ENCODE measurements at places on chromosomes 5 and 9.

- DNase-seq: no peak
These were observed 6.7 kb upstream of the HAVCR2 start for GRCh38 chr5:157115502-157115901.

GRCh38 chr5:149002761-149003689, 59.8 kb downstream of the SH3TC2 start:
- no peak for DNase-seq

DNA sequence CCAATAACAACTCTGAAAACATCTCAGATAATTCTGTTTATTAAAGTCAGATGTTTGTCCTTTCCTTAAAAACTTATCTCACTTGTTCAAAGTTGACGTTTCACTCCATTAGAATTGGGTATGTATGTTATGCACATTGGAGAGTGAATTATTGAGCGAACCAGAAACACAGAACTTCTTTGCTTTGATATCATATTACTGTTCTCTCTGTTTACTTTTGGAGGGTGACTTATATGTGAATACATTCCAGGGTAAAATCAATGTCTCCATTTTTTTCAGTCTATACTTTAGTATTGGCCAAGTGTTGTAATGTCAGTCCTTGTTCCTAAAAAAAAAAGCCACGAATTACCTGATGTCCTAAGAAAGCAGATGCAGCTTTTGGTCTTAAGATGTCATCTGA, 307.4 kb downstream of the CSNK1G3 start:
- DNase-seq: no peak

- DNase-seq: no peak
These were observed 595.4 kb upstream of the DMAC1 start for GRCh38 chr9:8395022-8395421.

DNA sequence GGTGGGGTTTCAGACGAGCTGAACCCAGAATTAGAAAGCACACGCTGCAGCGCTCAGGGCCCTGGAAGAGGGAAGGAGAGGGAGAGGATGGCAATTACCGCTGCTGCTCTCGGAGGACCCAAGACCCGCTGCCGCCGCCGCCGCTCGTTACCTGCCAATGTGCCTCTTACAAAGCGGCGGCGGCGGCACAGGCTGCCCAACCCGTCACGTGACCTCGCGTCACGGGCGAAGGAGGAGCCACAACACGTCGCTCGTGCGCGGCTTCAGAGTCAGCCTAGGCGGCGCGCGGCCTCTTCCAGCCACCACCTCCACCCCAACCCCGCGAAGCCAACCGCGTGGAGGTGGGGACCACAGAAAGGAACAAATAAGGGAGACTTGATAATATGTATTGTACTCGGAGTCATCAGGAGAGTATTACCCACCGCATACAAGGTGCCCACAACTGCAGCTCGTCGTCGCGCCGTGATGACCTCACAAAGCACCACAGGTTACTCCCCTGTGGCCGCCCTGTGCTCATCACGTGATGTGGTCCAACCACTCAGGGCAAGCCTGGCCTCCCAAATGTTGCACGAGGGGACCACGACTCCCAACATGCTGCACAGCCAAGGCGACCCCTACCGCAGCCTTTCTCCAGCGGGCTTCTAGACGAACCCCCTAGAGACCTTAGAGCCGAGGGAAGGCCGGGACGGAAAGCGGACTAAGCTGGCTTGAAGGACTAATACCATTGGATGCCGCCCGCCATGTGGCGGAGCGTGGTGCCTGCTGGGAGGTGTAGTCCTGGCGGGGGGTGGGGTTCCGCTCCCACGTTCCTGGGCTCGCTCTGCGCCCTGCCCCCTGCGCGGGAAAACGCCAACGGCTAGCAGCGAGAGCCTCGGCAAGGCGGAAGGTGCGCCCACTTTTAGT, at the start of gene UBAP2:
Gene UBAP2, minus strand, starts transcription at position 161 of the 903 bp plus-strand sequence. CDS start 31,739 bp downstream, outside the sequence.
- DNase-seq: peak; percentile 99

- DNase-seq: no peak
These were observed 31.2 kb downstream of the PIK3R1 start for GRCh38 chr5:68246802-68247201.

GRCh38 chr9:37026113-37026930, 7.7 kb downstream of the PAX5 start:
- DNase-seq: no peak

GRCh38 chr9:89810431-89810830, 205.6 kb downstream of the GADD45G start:
- DNase-seq: no peak

DNA sequence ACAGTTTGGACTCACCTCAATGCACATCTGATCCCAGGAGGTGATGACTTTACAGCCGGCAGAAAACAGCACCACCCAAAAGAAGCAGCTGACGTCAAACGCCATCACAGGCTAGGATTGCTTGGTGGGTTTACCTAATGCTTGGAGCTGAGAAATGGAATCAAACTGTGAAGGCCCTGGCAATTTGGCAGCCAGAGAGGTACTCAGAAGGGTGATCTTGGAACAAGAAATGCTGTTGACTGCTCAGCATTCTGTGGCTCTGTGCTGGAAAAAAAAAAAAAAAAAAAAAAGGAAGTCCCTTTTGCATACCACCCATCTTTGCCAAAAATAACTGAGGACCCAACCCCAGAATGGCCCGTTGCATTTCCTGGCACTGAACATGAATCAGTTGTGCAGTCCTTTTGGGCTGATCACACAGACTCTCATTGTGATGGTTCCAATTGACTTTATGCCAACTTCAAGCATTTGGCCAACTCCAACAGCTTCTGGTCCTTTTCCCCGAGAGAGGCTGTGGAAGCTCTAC, at the start of gene CD180:
Gene CD180, minus strand, starts transcription at position 263 of the 523 bp plus-strand sequence. Its CDS starts 158 bp downstream, at position 105.
- DNase-seq: no peak

DNA sequence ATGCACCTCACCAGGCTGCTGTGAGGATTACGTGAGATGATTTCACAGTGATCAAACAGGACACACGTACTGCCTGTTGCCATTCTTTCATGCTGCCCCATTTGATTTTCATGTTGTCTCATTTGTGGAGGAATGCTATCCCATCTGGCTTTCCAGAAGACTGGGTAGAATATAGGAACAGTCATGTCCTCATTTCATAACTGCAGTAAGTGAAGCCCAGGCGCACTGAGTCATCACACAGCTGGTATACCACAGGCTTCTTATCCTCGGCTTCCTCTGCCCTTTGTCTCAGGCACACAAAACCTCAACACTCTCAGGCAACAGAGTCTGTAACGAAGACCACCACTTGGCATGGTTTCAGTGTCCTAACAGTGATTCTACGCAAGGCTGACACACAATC, 62.3 kb downstream of the LHFPL2 start:
- no peak for DNase-seq

DNA sequence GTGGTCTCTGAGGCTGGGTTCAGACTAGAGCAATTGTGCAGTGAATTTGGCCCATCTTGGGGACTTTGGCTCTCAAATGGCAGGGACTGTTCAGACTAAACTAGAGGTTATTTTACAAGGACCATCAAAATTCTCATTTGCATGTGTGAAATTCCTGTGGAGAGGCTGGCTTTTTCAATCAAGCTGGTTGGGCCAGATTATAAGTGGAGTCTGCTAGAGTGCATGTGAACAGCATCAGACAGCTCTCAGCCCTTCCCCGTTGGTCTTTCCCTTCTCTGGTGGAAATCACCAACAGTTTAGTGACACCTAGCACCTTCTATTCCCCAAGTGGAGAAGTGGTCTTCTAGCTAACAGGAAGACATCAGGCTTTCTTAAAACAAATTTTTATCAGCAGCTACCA, 301.3 kb downstream of the CWC27 start:
- no peak for DNase-seq

DNA sequence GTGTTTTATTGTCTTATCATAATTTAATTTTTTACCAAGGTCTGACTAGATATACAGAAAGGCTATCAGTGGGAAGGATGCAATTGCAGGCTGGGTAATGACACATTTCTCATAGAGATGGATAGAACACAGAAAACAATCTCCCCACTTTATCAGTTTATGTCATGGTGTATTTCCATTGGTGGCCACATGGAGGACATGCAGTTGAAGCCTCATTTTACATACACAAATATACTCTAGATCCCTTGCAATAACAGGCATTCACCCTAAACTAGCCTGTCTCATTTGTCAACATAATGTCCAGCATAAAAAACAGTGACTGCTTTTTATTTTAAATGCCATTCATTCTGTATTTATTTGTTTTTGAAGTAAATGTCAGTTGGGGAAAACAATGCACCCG, 526.3 kb downstream of the GABRG2 start:
- no peak for DNase-seq

DNA sequence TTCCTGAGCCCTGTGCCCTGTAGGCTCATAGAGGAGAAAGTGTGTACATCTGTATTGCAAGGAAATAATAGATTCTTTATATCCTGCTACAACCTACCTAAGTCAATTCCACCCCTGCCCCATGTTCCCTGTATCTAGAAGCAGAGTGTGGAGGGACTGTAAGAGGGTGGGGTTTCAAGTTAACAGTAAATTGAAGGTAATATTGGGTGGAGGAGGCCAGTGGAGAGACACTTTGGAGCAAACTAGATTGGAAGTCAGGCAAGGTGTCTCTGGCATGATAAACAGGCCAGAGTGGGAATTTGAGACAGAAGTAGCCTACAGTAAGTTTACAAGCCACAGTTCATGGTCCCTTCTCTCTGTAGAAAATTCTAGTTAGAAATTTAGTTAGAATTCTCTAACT, 2.3 kb upstream of the HEMGN start:
- DNase-seq: no peak

- no peak for DNase-seq
These were observed 2041.4 kb upstream of the CDH9 start for GRCh38 chr5:29079771-29080170.

Data from Right ventricle myocardium superior (tissue), 1 donor.